ENCODE measurements at places on chromosomes 12 and 14.

- no peak for DNase-seq
Observed at GRCh38 chr14:51917193-51917592, 56.8 kb downstream of the GNG2 start.

- no peak for DNase-seq
Observed at GRCh38 chr12:15977999-15978951, 67.1 kb downstream of the DERA start.

- no peak for DNase-seq
Observed at GRCh38 chr14:33524244-33524643, 426.6 kb downstream of the EGLN3 start.

GRCh38 chr14:84819528-84819927 lies 710.4 kb upstream of the FLRT2 start:
- no peak for DNase-seq

DNA sequence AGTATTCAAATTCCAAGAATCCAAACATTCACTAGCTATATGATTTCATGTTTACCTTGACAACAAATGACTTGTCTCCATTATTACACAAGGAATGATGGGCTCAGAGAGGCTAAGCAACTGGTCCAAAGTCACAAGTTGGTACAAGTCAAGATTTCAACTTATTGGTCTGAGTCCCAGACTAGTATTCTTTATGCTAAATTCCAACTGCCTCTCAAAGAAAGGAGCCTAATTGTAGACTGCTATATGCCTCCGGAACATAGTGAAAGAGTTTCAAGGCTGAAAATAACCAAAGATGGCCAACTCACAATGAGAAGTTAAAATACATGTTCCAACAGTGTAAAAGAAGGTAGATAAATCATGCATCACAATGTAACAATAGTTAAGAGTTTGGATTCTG lies 7.5 kb downstream of the BTG1 start:
- DNase-seq, result no peak

- DNase-seq, result no peak
Observed at GRCh38 chr14:69325646-69326265, 65.8 kb downstream of the GALNT16 start.

DNA sequence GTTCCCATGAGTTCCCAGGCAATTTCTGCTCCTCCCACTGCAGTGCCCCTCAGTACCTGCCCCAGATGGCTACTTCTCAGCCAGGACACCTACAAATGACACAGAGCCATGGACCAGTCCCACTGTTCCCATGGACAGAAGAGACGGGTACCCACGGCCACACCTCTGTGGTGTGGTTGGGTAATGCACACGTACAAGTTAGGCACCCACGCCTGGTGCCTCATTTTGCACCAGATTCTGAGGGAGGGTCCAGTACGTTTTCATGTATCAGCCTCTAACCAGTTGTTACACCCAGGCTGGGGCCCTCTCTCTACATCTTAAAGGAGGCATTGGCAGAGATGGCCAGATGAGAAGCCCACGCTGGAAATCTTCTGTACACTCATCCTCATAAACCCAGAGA lies 114.0 kb downstream of the DICER1 start:
- DNase-seq, result no peak

DNA sequence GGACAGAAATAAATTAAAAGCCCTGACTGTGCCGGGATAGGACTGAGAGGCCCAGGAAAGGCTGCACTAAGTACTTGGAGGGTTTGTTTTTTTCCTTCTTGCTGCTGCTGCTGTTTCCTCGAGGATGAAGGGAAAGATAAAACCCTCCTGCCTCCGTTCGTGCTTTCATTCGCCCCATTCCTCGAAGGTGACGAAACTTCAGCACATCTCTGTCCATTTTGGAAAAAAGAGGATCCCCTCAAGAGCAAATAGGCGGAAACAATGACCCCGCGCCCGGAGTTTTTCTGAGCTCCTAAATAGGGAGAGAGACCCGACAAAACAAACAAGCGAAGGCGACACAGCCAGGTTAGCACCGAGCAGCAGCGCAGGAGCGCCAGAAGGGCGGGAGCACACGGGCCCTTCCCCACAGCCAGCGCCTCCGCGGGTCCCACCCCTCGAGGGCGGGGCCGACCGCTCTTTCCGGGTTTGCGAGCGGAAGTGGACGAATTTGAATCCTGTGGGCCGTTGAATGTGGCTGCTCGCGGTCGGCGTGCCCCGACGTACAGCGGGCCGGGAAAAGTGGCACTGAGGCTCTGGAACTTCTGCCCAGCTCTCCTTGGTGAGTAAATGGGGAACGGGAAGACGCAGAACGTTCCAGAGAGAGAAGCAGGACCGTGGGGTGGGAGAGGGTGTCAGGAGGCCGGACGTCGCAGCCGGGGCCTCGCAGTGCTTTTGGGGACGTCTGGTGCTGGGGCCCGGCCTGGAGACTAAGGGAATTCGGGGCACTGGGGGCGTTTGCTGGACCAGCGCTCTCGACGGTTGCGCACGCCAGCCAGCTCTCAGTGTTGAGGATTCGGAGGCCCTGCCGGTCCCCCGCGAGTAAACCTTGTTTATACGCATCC lies at the start of gene G2E3:
Gene G2E3, plus strand, starts transcription at position 484 of the 881 bp plus-strand sequence. CDS start 21,922 bp downstream, outside the sequence.
- peak; percentile 84 for DNase-seq

GRCh38 chr12:101832030-101832429 lies 1.3 kb upstream of the GNPTAB start:
- DNase-seq, result no peak

DNA sequence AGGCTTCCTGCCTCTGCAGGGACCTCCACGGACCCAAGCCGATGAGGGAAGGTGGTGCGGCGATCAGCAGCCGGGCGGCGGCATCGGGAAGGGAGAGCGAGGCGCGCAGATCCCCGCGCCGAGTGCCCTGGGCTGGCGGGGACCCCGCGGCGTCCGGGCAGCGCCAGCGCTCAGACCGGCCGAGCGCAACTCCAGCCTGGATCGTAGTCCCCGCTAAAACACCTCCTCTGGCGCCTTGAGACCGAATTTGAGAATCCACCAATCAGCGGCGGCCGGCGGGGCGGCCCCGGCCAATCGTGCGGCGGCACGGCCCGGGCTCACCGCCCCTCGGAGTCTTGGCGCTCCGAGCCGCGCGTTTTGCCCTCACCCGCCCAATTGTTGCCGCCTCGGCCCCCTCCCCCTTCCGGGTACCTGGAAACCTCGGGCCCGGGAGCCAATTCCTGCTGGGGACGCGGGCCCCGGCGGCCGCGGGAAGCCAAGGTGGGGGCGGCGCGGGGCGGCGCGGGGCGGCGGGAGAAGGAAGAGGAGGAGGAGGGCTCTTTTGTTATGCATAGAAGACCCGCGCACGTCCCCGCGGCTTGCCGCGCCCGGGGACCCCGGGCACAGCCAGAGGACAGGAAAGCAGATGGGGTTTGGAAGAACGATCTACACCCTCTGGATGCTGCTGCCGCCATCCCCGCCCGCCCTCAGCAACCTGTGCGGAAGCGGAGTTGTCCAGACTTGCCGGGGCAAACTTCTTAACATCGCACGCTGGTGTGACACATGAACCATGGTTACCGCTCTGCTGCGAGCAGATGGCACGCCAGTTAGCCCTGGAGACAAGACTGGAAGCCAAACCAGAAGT lies at the start of gene E2F7:
Gene E2F7, minus strand, starts transcription at position 209 of the 844 bp plus-strand sequence. CDS start 934 bp downstream, outside the sequence.
- DNase-seq, result peak; percentile 87

GRCh38 chr12:92226071-92226661 lies 80.5 kb upstream of the BTG1 start:
- no peak for DNase-seq

DNA sequence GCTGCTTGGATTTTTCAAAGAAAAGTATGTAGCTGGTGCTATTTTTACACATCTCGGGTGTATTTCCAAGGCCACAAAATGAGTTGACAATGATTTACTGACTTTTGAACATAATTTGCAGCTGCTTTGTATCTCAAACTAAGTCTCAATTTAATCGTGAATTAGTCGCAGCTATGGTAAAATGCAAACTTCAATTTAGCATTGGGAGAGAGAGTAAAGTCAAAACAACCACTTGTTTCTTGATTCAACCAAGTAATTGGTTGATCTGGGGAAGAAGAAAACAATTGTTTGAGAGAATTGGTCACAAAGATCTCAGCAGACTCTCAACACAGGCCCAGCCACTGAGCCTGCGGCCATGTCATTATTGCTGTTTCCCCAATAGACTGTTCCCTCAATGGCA lies 75.0 kb upstream of the DYRK2 start:
- no peak for DNase-seq

DNA sequence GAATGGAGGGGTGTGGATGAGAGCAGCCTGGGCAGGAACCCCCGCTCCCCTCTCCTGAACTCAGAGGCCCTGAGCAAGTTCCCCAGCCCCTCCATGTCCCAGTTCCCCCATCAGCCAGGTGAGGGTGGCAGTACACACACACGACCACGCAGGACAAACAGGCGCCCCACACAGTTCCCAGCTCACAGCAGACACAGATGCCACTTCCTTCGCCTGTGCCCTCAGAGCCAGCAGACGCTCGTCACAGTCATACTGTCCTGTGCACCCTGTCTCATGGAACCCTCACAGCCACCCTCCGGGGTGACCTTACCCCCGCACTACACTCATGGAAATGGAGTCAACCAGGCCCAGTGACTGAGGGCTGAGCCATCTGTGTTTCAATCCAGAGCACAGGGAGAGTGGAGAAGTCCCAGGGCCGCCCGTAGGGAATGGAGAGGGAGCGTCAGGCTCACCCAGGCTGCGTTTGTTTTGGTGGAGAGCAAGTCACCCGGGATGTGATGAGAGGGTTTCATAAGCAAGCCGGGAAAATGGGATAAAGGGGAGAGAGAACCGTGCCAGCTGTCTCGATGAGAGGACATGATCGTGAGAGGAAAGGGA lies 47.5 kb upstream of the DYNC1H1 start:
- DNase-seq, result no peak

DNA sequence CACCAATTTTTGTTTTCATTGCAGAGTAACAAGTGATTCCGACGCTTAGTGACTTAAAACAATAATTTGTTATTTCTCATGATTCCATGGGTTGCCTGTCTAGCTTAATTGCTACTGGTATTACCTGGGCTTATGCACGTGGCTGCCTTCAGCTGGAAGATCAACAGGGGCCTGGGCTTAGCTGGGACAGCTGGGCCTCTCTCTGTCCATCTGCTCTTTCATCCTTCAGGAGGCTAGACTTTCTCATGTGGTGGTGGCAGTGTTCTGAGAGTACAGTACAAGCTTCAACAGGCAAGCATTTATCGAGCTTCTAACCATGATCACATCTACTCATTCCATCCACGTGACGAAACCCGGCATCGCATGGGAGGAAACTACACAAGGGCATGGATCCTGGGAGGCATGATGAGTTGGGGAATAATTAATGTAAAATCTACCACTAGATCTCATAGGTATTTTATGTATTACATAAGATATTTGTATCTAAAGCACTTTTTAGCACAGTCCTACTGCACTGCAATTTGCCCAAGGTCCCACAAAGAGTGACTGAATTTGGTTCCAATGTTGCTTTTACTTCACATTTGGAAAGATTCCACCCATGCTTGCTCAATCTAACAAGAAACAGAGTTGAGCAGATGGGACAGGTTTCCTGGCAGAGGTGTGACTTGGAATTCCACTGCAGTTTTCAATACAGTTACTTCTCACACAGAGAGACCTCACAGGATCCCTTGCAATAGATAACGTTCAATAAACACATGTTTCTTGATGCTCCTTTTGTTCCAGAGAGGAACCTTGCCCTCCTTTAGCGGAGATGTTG lies 153.1 kb upstream of the FRMD6 start:
- DNase-seq, result no peak

DNA sequence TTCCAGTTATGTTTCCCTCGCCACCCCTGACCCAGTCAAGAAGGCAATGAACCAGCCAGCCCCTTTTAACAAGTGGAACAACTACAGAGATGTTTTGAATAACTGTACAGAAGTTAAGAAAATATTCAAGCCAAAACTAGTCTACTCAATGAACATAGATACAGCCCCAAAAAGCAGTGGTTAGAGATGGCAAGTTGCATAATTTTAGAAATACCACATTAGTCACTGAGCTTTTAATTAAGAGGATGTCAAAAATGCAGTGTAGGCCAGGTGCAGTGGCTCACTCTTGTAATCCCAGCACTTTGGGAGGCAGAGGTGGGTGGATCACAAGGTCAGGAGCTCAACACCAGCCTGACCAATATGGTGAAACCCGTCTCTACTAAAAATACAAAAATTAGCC lies 27.2 kb downstream of the PROX2 start:
- DNase-seq, result no peak

- DNase-seq, result peak; percentile 14
Observed at GRCh38 chr12:122265886-122266229, 436 bp downstream of the VPS33A start.

DNA sequence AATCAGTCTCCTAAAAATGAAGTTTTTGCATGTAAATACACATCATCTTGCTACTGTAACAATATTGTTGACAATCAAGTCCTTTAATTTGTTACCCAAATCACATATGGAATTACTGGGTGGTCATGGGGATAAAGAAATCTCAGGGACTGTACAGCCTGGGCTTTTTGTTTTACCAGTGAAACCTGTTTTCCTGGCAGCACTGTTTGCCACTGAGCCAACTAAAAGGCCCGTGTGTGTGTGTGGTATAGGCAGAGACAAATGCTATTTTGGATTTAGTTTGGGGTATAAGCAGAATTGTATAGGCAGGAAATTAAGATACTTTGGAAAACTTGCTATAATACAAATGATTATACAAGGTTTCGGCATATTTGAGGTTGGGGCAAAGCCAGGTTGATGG lies 5.7 kb downstream of the NUP37 start:
- no peak for DNase-seq

GRCh38 chr12:56951582-56952339 lies 5.6 kb downstream of the RDH16 start:
- DNase-seq, result no peak

DNA sequence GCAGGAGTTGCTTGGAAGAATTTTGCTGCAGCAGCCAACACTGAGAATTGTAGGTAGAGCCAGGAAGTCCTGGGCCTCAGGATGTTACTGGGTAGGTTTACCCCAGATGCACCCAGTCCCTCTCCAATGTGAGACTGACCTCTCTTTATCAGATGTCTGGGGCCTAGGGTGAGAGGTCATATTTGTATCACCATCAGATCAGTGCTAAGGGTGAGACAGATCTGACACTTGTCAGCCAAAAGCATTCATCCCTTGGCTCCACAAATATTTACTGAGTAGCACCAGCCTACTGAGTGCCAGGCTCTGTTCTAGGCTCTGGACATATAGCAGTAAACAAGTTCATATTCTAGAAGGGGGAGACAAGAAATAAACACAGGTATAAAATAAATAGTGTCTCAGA lies 4.3 kb downstream of the TROAP start:
- no peak for DNase-seq

GRCh38 chr12:132700212-132700822 lies 10.3 kb upstream of the PGAM5 start:
- peak; percentile 24 for DNase-seq

- no peak for DNase-seq
Observed at GRCh38 chr12:42603246-42603990, 13.9 kb upstream of the PRICKLE1 start.

DNA sequence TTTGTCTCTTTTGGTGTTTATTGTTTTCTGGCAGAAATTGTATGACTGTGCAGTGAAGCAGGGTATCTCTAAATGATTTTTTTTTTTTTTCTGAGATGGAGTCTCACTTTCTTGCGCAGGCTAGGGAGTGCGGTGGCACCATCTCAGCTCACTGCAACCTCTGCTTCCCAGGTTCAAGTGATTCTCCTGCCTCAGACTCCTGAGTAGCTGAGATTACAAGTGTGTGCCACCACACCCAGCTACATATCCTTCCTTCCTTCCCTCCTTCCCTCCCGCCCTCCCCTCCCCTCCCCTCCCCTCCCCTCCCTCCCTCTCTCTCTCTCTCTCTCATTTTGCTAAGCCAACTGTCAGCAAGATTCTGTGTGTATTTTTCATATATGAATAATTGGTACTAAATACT lies 94.4 kb downstream of the PPHLN1 start:
- no peak for DNase-seq
